Peyer's patch (tissue), 4 donors: ENCODE measurements at places on chromosomes 4 and X. TPM values are rescaled to one million over a fixed set of nuclear protein-coding genes. Genes with fewer than 3 reads are reported as not detected.

DNA sequence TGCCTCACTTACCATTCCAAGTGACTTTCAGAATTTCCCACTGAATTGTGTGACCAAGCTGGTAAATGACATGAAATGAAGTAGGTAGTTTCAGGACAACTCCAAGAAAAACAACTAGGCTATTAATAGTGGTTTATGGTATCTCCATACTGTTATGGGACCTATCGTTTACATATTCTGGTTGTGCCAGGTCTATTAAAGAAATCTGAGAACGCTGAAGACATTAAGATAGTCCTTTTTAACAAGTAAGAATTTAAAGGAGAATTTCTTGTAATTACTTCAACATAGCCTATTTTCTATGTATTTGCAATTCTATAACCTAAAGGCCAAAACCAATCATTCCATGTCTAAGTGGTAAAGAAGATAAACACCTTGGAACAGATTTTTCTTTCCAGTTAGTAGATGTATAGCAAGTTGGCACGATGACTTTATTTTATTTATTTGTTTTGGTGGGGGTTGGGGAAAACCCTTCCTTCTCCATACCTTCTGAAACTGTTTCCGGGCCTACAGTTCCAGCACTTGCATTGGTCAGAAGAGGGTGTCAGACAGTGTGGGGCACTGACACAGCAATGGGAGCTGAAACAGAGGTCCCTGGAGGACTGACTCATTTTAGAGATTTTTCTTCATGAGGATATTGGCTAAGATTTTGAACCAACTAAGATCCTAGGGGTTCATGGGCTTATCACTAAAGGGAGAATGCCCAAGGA, 7.6 kb upstream of the DCLK2 start:
- H3K4me3 ChIP-seq: no peak overlapping the region
- H3K27me3 ChIP-seq: no peaks in the 10 kb centered on the region
- no peak overlapping the region for H3K27ac ChIP-seq
- H3K4me1 ChIP-seq: no peaks in the 10 kb centered on the region
- H3K36me3 ChIP-seq: no peaks in the 10 kb centered on the region

RAB41 gene
- not detected for total RNA-seq

- no peaks in the 10 kb centered on the region for H3K36me3 ChIP-seq
- no peaks in the 10 kb centered on the region for H3K4me1 ChIP-seq
- no peak overlapping the region for H3K4me3 ChIP-seq
Observed at GRCh38 chr4:110411574-110412011, 64.4 kb upstream of the ENPEP start.

- DNase-seq: no peak
- no peak overlapping the region for H3K4me3 ChIP-seq
- no peaks in the 10 kb centered on the region for H3K27me3 ChIP-seq
- H3K4me1 ChIP-seq: no peaks in the 10 kb centered on the region
- H3K36me3 ChIP-seq: no peaks in the 10 kb centered on the region
- H3K27ac ChIP-seq: no peak overlapping the region
Observed at GRCh38 chr4:156132196-156132595, 178.5 kb upstream of the CTSO start.

PDLIM5 gene
- total RNA-seq: 193 TPM

DNA sequence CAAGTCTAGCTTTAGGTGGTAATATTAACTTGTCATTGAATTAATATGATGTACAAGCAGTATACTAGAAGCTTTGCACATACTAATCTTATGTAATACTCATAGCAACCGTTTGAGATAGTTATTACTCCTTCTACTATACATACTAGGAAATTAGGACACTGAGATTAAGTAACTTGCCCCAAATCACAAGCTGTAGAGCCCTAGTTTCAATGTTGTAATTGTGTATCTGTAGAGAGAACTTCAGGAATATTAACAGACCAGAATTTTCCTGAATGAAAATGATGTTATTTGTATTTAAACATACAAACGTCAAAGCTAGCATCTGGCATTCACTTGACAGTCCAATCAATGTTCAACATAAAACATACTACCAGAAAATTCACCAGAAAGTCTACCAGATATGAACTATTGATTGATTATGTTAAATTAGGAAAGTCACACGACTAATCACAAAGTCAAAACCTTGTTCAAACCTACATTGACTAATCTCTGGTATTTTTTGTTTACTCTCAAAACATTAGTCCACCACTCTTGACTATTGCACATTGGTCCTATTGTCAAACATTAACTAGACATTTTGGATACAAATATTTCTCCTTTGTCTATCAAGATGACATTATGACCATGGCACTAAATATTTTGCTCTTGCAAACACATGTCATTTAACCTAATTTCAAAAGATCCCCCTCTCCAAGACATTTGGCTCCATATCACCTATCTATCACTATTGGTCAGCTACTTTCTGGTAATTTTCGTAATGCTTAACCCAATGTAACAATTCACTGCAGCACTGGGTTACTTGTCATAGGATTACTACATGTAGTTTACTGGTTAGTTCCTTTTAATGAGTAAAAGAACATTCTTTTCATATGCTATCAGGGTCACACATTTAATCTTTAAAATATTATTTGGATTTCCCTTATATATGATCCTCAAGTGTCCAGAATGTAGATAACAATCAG, 100.7 kb downstream of the GPC3 start:
- no peaks in the 10 kb centered on the region for H3K4me1 ChIP-seq
- no peak overlapping the region for H3K4me3 ChIP-seq
- H3K27ac ChIP-seq: no peak overlapping the region
- no peaks in the 10 kb centered on the region for H3K27me3 ChIP-seq
- H3K36me3 ChIP-seq: no peaks in the 10 kb centered on the region
